ENCODE measurements at places on chromosomes 16 and 17.

GRCh38 chr16:75402159-75402820, 31.0 kb downstream of the CFDP1 start:
- DNase-seq: no peak

GRCh38 chr17:38735161-38735997, 5.2 kb downstream of the CISD3 start:
- DNase-seq: peak; percentile 65

- no peak for DNase-seq
Observed at GRCh38 chr17:42200706-42201457, 6.6 kb upstream of the GHDC start.

DNA sequence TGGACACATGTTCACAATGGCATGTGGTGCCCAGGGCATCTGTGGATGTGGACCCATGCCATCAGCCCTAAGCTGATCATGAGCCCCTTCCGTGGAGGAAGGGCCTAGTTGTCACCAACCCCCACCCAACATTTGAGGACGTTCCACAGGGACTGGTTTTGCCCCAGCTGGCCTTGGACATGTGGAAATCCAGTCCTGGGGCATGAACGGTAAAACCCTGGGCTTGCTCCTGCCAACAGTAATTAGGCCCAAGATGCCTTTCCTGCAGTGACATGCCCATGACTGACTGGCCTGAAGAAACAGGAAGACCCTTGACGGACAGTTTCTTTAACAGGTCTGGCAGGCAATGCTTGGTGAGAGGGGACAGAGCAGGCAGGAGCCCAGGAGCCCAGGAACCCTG, 7.7 kb downstream of the TNS4 start:
- DNase-seq: no peak

DNA sequence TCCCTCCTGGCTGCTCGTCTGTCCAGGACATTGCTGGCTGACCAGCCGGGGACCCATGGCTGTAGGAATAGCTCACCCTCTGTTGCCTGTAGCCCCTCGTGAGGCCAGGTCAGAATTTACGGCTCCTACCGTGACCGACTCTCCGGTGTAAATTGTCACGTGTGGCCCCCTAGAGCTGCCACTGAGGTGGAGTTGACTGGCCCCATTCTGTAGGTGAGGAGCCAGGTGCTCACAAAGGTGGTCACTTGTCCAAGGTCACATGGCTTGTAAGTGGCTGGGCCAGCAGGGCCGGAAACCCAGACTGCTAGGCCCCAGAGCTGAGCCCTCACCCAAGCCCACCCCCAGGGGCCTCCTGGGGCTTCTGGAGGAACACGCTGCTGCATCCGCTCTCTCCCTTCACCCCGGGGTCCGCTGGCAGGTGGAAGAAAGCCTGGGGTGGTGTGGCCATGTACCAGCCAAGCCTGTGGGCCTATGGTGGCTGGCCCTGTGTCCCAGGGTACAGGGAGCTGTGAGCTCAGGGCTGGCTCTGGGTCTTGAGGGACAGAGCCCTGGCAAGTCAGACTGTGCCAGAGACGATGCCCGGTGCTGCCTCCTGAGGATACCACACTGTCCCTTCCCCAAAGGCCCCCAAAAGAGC, 120.7 kb downstream of the RAB11FIP4 start:
- DNase-seq: no peak

- DNase-seq: no peak
Observed at GRCh38 chr17:50638966-50639713, 4.5 kb downstream of the ABCC3 start.

DNA sequence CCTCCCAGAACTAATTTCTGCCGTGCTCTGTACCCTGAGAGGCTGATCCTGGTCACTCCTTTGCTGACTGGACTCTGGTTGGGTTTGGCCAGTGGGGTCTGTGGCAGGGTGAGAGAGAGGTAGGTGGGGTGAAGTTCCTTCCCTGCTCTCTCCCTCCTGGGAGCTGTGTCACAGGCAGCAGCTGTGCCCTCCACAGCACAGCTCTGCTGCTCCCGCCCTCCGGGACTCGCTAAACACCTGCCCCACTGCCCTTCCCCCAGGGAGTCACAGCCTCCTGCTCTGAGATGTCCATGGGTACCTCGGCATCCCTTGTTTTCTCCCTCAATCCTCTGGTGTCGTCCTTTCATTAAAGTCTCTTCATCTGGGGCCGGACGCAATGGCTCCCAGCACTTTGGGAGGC, 66.4 kb downstream of the SRCIN1 start:
- no peak for DNase-seq

DNA sequence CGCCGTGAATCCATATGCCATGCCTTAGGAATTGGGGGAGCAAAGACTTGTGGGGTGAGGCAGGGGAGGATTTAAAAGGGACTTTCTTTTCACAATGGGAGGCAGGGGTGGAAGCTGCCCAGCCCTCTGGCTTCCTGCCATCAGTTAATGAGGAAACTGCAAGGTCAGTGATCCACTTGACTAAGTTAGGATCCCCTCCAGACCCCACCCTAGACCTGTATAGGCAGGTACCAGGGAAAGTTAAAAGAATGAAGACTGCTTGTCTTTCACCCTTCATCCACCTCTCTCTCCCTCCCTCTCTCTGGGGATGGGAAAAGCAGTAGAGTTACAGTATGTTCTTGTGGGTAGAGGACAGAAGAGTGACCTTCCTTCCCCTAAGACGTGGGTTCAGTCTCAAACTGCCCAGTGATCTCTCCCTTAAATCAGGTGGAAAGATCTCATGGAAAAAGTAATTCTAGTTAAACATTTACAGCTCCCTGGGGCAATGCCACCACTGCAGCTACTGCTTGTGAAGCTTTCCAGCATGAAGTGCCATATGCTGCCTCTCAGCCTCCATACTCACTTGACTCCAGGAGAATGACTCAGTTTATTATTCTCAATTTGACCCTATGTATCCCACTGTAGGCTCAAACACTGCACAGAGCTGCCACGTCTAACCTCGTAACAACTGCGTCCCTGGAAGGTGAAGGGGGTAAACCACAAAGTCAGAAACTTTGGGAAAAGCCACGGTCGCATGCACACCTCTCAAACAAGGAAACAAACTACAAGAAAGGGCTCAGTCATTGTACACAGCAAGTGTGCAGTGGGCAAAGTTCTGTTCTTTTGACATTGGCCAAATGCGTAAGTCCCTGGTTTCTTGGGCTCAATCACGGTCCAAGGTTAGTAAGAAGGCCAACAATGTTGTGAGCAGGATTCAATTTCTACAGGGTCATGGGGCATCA, 1.2 kb downstream of the COA3 start:
- DNase-seq: no peak

DNA sequence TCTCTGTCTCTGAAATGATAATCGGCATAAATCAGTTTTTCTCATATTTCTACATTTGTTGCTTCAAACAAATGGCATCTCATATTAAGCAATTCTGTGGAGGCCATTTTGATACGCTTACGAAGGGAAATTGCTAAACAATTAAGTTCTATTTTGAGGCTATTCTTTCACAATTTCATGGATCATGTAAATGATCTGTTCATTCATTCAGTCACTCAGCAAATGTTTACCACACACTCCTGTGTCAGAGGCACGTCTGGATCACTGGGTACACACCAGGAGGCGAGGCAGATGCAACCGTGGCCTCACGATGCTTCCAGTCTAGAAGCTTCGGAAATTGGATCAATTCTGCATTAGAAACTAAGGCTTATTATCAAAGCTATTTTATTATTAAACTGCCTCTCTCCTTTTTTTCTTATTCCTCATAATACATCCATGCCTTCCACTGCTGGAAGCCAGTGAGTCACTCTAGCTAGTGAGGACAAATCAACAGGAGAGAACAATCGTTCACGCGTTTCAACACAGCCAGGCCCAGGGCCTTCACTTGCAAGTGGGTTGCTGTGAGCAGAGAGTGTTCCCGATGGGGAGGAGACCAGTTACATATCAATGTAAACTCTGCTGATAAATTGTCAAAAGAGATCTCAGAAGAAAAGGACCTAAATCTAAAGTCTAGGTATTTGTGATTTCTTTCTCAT, 11.3 kb upstream of the SLC39A11 start:
- no peak for DNase-seq

DNA sequence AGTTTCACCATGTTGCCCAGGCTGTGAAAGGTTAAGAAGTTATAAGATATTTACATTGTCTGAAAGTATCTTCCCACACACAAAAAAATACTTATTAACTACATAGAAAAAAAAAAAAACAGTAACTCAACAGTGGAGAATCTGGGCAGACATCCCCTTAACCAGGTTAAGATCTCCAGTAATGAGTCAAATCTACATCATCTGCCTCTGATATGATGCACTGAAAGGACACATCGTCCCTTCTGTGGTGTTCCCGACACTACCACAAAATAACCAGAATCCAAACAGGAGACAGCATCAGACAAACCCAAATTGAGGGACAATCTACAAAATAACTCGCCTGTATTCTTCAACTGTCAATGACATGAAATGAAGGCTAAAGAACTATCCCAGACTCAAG, 40.0 kb downstream of the CMTM4 start:
- DNase-seq: no peak

DNA sequence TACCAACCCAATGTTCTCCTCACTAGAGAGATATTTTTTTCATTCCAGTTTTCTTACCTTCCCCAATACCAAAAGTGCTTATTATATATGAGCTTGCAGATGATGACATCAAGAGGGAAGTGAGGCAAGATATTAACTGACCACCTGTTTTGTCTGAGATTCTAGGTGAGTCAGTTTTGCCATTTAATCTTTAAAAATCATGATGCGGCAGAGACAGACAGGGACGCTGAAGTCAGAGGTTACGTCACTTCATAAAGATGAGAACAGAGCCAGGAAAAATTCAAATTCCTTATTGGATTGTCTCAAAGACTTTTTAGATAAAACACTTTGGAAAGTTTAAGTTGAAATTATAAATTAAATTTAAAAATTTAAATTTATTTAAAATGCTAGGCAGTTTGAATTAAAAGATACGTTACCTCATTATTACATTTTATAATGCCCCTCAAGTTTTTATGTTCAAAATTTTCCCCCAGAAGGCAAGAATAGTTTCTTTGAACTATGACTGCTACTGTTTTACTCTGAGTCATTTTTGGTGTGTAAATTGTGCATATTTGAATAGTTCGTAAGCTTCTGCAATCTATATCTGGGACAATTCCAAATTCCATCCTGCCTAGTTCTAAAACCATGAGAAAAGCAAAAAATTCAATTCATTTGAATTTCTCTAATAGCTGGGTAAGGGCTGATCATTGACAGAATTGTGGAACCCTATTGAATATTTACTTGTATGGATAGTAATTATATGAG, 839.6 kb upstream of the GOT2 start:
- no peak for DNase-seq

GRCh38 chr16:75192606-75193264, 14.2 kb downstream of the CTRB2 start:
- DNase-seq: no peak

- no peak for DNase-seq
Observed at GRCh38 chr17:47286198-47286914, 32.7 kb downstream of the ITGB3 start.

DNA sequence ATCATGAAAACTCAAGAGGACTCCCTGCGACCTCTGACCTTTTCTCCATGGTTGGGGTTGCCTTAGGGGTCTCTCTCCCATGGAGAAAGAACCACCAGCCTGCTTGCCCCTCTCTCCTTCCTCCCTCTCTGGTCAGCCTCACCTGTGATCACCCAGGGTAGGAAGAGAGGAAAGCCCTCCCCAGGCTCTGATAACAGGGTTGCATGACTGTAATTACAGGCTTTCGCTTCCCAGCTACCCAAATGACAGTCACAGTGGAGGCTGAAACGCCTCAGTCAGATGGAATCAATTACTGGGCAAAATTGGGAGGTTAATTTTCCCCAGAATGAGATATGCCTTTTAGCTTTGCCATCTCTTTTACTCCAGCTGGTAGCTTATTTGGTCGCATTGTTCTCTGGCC, 265.8 kb upstream of the SOX9 start:
- DNase-seq: no peak

- DNase-seq: no peak
Observed at GRCh38 chr17:5762191-5762590, 177.9 kb upstream of the NLRP1 start.

DNA sequence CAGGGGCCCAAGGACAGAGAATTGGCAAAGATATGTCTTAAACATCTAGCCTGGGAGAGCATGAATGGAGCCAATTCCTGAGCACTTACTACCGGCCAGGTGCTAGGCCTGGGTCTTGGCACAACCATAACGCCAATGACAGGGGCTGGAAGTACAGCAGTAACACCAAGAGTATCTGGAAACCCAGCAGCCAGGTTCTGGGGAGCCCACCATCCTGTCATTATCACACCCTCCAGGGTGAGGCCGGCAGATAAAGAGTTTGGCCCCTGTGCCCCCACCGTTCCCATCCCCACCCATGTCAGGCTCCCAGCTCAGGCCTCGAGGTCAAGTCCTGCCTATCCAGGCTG, 508 bp upstream of the TMC8 start:
- DNase-seq: no peak

DNA sequence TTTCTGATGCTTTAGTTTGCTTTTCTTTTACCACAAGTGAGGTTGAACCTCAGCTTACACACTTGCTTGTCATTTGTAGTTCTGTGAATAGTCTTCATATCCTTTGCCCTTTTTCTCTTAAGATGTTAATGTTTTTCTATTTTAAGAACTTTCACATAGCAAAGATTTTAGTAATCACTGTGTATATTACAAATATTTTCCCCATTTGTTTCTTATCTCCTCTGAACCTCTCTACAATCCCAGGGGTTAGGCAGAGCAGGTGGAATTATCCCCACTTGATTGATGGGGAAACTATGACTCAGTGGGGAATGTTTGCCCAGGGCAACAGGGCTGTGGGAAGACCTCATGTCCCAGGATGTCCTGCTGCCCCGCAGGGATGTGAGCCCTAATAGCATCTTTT, 11.7 kb upstream of the MYH3 start:
- DNase-seq: no peak

Measured in stimulated activated CD8-positive, alpha-beta memory T cell treated with anti-CD3 and anti-CD28 coated beads, Interleukin-7, amount 100 ng/mL, for 24 hours (primary cell).